ENCODE measurements at places on chromosomes 1 and 21. TPM values are rescaled to one million over a fixed set of nuclear protein-coding genes. Genes with fewer than 3 reads are reported as not detected.

The MPL gene
- not detected for total RNA-seq

The ESPN gene
- 3.1 TPM for total RNA-seq

DNA sequence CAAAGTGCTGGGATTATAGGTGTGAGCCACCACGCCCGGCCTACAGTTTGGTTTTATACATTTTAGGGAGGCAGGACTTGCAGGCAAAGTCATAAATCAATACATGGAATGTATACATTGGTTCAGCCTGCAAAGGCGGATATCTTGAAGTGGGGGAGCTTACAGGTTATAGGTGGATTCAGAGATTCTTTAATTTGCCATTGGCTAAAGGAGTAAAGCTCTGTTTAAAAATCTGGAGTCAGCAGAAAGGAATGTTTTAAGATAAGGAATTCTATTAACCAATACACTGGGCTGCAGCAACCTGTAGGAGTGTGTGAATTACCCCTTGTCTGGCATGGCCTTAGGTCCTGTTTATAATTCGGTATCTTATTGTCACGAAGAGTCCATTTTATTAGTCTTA is 57.6 kb downstream of the OPTC start:
- no peak for DNase-seq

GRCh38 chr1:110675060-110675791 is 486 bp upstream of the KCNA3 start:
- no peak for DNase-seq

The C1orf122 gene
- 69.6 TPM for total RNA-seq

DNA sequence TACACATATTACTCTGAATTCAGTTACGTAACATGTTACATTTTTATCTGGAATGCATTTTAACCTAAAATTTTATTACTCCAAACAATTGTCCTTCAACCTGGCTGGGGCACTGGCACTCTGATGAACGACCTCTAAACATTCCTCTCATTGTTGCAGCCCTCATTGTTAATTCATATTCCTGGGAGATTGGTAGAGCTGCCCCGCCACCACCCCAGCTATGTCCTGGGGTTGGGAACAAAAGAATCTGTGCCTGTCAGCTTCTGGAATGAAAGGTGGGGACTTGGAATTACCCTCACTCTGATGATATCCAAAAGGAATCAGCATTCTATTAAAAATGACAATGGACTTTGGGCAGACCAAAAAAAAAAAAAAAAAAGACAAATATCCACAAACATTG is 38.0 kb upstream of the DESI2 start:
- no peak for DNase-seq

The GBP3 gene
- 58.1 TPM for total RNA-seq

DNA sequence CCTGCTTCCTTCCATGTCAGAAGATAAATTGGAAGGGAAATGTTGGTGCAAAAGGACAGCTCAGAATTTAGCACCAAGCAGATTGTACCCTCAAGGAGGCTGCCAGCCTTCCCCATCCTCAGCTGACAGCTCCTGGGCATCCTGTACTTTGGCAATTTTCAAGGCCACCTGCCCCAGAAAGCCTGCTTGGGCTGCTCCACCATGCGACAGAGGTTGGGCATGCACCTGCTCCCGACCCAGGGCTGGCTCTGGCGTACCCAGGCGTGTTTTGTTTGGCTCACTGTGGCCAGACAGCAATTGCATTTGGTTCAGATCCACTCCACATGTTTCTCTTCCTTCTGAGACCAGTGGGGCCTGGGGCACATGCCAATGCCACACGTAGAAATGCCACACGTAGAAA is 547.8 kb downstream of the NPHP4 start:
- DNase-seq, result no peak

The KCNN3 gene
- total RNA-seq, result 3.9 TPM

The FCRL2 gene
- 0.09 TPM for total RNA-seq

All from mucosa of gallbladder (tissue), 1 donor.